ENCODE measurements at places on chromosomes 6 and 20.

- DNase-seq: no peak
Observed at GRCh38 chr20:13718171-13718570, 66.5 kb downstream of the ESF1 start.

DNA sequence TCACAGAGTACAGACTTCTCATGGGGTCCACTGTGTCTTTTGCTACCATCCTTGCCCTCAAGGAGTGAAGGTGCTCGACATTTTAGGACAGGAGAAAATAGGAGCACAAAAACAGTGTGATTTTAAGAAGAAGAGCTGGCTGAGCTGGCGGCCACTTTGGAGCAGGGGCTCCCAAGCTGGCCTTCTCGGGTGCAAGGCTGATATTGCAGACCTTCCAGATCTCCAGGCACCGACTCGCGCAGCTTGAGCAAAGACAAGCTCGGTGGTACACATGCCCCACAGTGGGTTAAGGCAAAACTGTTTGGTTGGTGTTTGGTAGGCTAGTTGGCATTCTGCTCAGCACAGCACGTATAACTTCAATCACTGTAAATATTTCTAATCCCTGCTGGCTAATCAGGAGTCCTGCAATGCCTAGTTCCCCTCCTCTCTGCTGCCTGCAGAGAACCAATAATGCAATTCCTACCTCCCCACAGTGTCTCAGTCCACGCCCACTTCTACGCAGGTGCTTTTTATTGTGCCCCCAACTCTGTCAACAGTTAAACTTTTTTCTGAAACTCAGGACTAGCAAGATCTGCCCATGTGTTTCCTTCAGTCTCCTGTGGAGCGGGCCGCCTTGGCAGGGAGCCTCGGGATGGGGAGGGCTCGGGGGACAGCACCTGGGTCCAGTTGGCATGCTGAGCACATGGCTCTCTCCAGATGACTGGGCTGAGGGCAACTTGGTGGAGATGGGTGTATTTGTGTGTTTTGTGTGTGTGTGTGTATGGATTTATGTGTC is 12.7 kb upstream of the SMOC2 start:
- no peak for DNase-seq

DNA sequence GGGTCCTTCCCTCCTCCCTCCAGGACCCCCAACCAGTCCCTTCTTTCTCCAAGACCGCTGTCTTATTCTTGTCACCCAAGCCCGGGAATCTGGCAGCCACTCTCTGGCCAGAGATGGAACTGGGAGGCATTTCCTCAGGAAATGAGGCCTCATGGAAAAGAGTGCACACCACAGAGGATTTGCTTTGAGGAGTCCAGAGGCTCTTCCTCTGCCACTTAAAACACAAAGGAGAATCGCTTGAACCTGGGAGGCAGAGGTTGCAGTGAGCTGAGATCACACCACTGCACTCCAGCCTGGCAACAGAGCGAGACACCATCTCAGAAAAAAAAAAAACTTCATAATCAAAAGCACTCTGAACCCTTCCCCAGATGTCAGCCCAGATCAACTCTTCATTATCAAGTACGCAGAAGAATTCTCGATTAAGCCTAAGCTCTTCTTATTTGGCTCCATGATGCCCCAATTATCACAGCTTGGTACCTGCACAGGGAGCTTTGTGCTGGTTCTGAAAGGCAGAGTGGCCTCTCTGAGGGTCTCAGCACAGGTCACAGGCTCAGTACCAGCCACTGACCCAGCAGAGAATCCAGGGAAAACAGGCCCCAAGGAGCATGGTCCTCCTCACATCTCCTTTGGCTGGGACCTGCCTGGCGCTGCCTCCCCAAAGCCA is 82.9 kb upstream of the MAFB start:
- DNase-seq: no peak

GRCh38 chr6:109767961-109768360 is 76.9 kb downstream of the FIG4 start:
- no peak for DNase-seq

- DNase-seq: no peak
Observed at GRCh38 chr6:149443411-149444181, 41.2 kb downstream of the ZC3H12D start.

DNA sequence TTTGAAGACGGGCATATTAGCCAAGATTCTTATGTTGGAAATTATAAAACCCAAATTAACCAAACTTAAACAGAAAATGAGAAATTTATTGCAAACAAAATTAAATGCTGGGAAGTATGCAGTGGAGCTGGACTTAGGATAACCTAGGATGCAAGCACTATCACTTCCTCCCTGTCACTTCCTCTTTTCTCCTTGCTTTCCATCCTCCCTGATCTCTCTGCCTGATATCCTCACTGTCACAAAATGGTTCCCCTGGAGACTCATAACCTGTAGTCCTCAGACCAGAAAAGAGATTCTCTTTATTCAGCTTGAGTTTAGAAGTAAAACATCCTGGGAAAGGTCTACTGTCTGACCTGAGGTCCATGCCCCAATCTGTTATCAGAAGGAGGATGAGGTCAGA is 7.4 kb upstream of the KLHL32 start:
- no peak for DNase-seq

GRCh38 chr6:12348530-12349511 is 58.7 kb downstream of the EDN1 start:
- DNase-seq: no peak

- DNase-seq: no peak
Observed at GRCh38 chr6:42790549-42791181, 8.8 kb downstream of the BICRAL start.

- DNase-seq: no peak
Observed at GRCh38 chr20:37926612-37927011, 23.7 kb downstream of the VSTM2L start.

GRCh38 chr6:3303795-3304411 is 45.2 kb downstream of the PSMG4 start:
- no peak for DNase-seq

DNA sequence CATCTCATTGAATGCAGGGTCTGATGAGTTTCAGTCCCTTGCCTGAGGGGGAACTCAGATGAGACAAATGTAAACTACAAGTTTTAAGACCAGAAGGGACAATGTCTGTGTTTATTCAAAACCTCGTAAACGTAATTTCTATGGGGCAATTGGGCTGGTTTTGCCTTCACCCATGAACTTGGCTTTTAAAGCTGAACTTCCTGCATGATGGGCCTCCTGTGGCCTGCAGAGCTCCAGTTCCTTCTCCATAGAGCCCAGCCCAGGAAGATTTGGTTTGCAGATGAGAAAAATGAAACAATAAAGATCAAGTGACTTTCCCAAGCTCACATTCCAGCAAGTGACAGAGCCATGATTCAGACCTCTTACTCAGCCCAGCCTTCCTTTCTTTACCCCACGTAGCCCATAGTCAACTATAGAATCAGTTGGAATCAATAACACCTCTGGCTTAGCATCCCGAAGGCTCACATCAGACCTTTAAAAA is 612.3 kb downstream of the UTRN start:
- no peak for DNase-seq

DNA sequence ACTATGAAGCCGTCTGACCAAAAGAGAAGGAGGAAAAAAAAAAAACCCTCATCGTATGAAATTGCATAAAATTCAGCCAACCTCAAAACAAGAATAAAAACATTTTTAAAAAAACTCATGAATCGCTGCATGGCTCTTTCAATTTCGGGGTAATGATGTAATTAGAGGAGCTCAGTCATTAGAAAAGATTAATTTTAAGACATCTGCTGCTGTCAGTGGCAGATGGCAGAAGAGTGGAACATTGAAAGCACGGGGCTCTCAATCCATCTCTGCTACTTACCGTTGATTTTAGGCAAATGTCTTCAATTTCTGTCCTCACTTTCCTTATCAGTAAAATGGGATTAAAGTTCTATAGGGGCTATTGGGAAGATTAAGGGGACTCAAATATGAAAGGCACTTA is 79.1 kb downstream of the EYA2 start:
- DNase-seq: no peak

- no peak for DNase-seq
Observed at GRCh38 chr6:109644131-109644530, 46.9 kb downstream of the AK9 start.

DNA sequence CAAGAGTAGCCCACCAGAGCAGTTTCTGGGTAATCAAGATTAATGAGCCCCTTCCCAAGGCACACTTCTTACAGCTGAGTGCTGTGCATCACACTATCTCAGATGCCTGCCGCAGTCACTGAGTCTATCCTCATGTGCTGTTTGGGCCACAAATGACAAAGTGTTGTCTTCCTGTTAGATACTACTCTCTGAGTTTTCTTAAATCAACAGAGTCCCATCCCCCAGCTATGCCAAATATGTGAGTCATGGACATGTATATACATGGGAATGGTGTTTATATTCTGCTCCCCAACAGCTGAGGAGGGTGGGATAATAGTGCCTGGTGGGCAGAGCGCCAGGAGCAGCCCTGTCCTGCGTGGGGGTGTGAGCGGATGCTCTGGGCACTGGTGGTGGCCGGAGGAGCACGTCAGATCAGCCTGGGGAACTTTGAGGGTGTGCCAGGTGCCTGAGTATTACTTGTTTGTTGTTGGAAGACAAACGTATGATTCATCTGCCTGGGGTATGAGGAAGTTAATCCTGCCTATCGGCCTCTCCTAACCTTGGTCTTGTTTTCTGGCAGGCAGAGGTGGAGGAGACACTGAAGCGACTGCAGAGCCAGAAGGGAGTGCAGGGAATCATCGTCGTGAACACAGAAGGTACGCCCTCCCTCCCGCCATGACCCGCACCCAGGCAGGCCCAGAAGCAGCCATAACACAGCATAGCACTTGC is 9.6 kb downstream of the DYNLRB1 start:
- DNase-seq: no peak

DNA sequence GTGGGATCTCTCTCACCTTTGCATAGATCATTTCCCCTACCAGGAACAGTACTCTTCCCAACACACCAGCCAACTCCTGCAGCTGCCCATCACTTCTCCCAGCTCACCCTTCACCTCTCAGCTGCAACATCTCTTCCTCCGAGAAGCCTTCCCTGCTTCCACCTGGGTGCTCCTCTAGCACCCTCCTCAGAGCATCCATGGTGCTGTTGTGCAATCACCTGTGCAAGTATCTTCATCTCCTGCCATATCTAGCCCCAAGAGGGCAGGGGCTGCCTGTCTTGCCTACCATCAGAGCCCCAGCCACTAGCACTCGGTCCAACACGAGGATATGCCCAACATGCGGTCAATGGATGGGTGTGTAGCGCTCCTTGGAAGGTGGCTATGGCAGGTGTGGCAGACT is 75.8 kb downstream of the BANF2 start:
- no peak for DNase-seq

- no peak for DNase-seq
Observed at GRCh38 chr6:91137286-91137685, 550.4 kb upstream of the MAP3K7 start.

- no peak for DNase-seq
Observed at GRCh38 chr6:165404697-165405096, 95.3 kb upstream of the C6orf118 start.
